ENCODE measurements at places on chromosomes 7 and 10. TPM values are rescaled to one million over a fixed set of nuclear protein-coding genes. Genes with fewer than 3 reads are reported as not detected.

DNA sequence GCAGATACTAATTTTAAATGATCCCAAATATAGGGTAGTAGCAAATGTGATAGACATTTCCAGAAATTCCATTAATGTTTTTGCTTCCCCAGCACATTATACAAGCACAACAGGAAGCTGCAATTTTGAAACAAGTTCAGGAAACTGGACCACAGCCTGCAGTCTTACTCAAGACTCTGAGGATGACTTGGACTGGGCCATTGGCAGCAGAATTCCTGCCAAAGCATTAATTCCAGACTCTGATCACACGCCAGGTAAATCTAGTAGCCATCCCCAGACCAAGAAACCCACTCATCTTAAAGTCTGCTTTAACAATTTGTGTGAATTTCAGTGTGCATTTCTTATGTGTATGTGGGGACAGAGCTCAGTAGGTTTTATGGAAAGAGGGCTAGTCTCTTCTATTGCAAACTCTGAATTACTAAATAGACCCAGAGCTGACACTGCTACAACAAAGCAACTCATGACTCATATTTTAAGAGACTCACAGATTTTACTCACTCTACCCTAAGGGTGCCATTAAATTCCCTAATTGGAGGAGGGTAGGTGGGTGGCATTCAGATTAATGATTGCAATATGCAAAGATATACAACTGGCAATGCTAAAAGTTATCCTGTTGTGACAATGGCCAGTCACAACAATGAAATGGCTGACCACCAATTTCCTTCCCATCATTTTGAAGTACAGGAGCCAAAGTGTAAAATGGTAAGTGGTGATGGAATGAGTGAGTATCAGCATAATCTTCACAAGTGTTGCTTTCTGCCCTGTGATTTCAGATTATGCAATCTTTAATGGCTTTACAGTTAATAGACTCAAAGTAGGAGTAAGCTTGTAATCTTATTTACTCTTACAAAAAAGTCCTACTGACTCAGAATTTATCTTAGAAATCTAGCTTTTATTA is 317.6 kb upstream of the PLXDC2 start:
- peak; percentile 16 for DNase-seq

- DNase-seq: no peak
Observed at GRCh38 chr10:4214908-4215307, 429.9 kb upstream of the KLF6 start.

DNA sequence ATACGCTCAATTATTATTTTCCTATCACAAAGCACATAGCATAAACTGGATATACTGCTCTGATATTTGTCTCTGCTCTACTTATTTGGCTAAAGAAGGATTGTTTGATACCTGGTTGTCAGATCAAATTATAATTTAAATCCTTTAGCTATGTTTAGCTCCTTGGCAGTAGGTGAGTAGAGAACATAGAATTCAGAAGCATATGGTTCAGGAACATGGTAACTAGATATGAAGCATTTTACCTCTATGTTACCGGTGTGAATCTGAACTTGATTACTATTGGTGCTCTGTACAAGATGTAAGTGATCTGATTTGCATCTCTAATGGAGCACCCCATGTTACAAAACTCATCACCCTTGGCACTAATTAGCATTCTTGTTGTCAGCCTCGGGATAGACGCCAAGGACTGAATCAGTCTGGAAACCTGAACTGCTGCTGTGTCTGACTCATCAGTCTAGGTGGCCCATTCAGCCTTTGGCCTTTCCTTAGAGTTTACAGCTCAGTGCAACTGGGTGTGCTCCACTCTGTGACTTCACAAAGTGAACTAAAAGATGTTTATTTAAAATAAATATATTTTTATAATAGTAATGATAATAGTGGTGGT is 12.3 kb upstream of the MYPN start:
- peak; percentile 99 for DNase-seq

- no peak for DNase-seq
Observed at GRCh38 chr10:124741922-124742412, 2.2 kb downstream of the FAM53B start.

CLCN1 gene
- total RNA-seq: 0.55 TPM

SSC4D gene
- 0.86 TPM for total RNA-seq
